Anterior cingulate cortex (tissue), 58 donors: ENCODE measurements at places on chromosomes 11 and 22.

GRCh38 chr11:120029321-120029720 lies 108.6 kb downstream of the TRIM29 start:
- no peak for DNase-seq

DNA sequence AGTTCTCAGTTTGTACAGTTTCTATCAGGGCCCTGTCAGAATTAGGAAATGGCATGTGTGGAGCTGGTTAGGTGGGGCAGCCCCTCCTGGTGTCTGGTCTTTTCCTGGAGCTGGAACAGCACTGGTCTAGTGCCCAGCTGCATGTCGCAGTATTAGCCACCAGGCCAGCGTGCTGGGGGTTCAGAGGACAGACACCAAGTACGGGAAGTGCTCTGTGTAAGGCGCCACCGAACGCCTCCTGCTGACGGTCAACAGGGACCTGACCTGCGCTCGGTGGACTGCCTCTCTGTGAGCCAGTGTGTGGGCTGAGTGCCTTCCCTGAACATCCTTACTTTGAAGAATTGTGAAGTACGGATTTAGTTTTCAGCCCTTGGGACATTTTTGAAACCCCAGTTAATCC lies 33.9 kb downstream of the AP2A2 start:
- no peak for DNase-seq

- DNase-seq: no peak
Observed at GRCh38 chr22:27494785-27495184, 306.8 kb downstream of the MN1 start.

GRCh38 chr11:33052231-33052630 lies 12.9 kb downstream of the TCP11L1 start:
- no peak for DNase-seq

- no peak for DNase-seq
Observed at GRCh38 chr11:117731722-117732290, 65.2 kb downstream of the DSCAML1 start.

DNA sequence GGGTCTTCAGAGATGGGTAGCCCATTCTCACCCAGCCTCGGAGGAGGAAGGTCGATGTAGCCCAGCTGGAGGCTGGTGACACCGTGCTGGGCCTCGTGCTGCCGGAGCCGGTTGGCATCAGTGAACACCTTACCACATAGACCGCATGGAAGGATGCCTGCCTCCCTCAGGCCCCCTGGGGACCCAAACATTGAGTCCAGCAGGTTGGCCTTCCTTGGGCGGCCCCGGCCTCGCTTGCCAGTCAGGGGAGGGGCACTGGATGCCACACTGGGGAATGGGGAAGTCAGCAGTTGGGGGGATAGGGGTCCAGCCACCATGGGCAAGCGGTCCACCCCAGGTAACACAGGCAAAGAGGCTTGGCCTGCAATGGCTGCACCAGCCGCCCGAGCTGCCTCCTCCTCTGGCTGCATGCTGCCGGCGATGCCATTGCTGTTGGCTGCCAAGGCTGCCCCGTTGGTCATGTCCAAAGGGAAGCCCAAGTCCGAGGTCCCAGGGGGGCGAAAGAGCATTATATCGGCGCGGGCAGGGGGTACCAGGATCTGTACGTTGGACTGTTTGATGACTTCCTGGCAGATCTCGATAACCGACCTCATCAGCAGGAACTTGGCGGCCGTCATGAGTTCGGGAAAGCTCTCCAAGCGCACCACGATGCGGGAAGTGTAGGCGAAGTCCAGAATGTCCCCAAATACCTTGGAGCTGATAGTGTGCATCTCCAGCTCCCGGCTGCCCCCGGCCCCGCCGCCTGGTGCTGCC lies 1.4 kb downstream of the PATZ1 start:
- DNase-seq: no peak

GRCh38 chr11:130449310-130449990 lies 1.0 kb downstream of the ADAMTS15 start:
- no peak for DNase-seq

- peak; percentile 66 for DNase-seq
Observed at GRCh38 chr11:62905927-62906531, 15.1 kb downstream of the CHRM1 start.

GRCh38 chr11:18168372-18168771 lies 4.3 kb upstream of the MRGPRX4 start:
- no peak for DNase-seq

DNA sequence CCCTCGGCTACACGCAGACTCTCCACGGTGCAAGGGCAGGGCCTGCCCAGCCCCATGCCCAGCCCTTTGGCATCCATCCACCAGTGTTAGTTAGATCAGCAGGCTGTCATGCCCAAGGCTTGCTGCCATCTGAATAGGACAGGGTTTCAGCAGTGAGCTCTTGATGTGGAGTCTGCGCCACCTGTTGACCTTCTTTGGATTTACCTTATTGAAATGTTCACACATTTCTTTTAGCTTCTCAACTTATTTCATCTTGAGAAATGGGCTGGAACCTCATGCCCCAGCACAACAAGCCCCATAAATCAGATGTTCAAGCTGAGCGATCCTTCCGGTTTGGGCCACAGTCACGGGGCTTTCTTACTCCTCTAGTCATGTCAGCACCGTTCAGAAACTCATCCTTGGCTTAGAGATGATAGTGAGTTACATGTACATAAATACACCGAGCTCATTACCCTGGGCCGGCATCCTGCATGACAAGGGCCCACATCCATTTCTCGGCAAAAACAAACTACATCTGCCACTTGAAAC lies 61.7 kb downstream of the PARVB start:
- DNase-seq: no peak

GRCh38 chr11:1834779-1835670 lies at the start of gene SYT8:
SYT8 (plus strand) TSS chr11:1834990; CDS start chr11:1835106, 116 bp downstream.
- no peak for DNase-seq

GRCh38 chr22:39634530-39635405 lies 64.2 kb downstream of the CACNA1I start:
- no peak for DNase-seq

- no peak for DNase-seq
Observed at GRCh38 chr11:134036492-134037045, 32.3 kb upstream of the JAM3 start.
